Stimulated activated CD8-positive, alpha-beta memory T cell treated with anti-CD3 and anti-CD28 coated beads, Interleukin-4, amount 100 ng/mL, for 48 hours (primary cell): ENCODE measurements at places on chromosomes 7 and 10.

GRCh38 chr7:145928937-145929336 lies 187.7 kb upstream of the CNTNAP2 start:
- no peak for DNase-seq

- no peak for DNase-seq
Measured at GRCh38 chr10:23172429-23173213, 19.5 kb upstream of the PTF1A start.

DNA sequence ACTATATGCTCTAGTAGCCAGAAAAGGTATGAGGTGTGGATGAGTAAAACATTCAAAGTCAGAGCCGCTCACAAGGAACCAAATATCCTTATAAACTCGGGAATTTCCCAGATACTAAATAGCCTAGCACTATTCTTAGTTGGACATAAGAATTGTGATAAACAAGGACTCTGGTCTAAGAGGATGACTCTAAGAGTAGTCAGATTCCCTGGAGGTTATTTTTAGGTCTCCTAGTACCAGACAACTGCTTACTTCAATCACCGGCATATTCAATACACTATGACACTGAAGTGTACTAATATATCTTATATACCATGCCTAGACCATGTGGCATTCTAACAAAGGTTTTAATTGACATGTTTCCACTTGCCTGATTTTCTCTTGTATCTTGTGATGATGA lies 56.5 kb downstream of the LMBR1 start:
- no peak for DNase-seq

DNA sequence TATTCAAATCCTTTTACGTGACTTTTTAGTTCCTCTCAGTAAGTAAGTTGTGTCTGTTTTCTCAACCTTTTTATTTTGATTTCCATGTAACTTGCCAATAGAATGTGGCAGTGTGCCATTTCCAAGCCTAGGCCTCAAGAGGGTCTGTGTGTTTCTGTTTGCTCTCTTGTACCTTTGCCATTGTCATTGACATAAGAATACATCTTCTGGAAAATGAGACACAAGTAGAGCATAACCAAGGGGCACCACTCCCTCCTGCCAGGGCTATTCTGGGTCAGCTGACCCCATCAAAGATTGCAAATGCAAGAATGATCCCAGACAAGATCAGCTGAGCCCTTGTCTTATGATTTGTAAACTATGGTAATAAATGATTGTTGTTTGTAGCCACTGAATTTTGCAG lies 524.0 kb downstream of the IPMK start:
- no peak for DNase-seq

DNA sequence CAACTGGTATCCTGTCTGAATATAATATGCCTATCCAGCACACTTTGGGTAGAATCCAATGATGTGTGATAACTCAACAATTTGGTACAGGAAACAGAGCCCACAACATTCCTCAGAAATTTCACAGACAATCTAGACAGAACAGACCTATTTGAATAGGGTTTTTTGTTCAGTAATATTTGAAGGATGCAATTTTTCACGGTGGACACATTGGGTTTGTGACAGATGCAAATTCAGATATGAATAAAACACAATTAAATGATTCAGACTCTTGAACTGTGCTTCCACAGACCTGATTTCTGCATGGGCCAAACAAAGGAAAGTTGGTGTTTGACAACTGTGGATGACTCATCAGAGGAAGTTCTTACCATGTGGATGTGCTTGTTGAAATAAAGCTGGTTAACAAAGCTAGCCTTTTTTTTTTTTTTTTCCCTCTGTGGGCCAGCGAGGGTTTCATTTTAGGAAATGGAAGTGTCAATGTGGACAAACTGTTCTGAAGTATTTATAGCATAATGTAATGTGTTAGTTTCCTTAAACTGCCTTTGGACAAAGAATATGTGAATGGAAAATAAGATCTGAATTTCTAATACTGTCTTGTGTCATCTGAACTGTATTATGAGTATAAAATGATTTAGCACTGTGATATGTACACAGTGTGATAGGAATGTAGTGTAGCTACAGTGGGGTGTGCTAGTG lies 43.2 kb upstream of the FAM133B start:
- no peak for DNase-seq
